ENCODE measurements at places on chromosomes 16 and 17.

GRCh38 chr16:55302635-55303034, 21.4 kb upstream of the IRX6 start:
- DNase-seq, result no peak

DNA sequence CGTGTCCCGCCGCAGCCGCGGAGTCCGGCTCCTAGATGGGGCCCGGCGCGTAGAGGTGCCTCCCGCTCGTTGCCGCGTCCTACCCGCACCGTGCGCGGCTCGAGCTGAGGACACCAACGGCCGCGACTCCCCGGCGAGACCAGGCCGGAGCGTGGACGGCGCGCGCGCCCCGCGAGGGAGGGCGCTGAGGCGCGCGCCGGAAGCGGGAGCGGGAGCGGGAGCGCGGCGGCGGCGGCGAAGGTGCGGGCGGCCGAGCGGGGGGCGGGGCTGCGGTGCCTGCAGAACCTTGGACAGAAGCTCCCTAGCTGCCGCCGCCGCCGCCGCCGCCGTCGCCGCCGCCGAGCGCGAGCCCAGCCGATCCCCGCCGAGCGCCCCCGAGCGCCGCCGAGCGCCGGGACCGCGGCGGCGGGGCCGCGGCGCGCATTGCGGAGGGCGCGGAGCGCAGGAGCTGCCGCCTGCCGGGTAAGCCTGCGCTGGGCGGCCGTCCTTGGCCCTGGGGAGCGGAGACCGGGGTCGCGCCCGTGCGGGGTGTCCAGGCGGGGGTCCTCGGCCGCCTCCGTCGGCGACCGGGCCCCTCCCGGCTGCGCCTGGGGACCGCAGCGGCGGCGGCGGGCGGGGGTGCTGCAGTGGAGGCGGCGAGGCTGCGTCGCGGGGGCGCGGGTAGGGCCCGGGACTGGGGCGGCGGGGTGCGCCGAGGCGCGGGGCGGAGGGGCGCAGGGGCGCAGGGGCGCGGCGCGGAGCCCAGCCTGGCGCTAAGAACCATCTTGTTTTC, at the start of gene CDK5R1:
CDK5R1 (plus strand) TSS at position 293 of the 772 bp plus-strand sequence. CDS start 628 bp downstream, outside the sequence.
- peak; percentile 89 for DNase-seq

DNA sequence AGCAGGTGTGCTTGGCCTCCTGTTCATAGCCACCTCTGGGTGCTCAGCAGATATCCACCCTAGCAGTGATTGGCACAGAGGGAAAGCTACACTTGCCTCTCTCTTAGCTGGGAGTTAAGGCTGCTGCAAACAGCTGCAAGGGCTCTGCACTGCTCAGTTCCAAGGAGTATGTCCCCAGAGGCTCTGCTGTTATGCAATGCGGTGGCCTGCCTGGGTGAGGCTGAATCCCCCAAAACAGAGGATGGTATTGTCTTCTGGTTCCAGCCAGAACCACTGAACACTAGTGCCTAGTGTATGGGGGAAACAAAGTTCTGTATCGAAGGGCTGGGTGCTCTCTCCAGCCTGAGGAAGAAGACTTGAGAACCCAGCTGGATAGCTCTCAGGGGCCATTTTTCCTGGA, 16.8 kb downstream of the TMEM94 start:
- DNase-seq, result no peak

GRCh38 chr17:48163809-48164208, 56.2 kb downstream of the SNX11 start:
- no peak for DNase-seq

DNA sequence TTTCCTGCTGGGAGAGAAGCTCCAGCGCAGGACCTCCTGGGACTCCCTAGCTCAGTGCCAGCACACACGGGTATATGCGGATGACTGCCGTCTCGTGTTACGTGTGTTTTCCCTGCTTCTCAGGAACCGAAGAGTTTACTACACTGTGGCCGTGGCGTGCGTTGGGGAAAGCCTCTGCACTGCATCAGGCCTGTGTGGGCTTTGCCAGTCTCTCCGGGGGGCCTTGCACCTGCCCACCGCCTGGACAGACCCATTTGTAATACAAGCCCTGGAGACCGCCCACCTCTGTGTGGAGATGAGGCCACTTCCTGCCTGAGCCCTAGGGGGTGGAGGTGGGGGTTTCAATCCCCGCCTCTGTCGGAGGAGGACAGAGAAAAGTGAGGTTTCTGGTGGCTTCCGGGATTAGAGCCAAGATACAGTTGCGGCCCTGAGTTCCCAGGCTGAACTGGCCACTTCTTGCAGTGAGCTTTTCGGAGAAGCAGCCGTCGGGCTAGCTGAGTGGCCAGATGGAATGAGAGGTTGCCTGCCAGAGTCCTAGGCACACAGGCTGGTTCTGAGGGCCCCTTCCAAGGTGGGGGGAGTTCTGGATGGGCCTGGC, 43.4 kb upstream of the GSE1 start:
- DNase-seq, result peak; percentile 68

DNA sequence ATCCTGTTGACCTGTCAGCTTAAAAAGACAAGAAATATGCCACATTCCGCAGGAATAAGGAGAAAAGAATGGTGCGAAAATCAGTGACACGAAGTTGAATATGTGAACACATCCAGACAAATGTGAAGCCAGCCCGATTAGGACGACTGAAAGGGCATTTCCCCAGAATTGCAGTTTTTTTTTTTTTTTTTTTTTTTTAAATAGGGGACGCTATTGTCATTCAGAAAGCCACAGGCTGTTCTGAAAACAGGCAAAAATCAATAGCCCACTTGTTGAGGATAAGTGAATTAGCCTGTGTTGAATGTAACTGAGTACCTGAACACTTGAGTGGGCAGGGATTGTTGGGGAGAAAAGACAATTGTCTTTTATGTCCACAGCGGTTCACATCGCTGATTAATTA, 507.1 kb downstream of the WWOX start:
- no peak for DNase-seq

DNA sequence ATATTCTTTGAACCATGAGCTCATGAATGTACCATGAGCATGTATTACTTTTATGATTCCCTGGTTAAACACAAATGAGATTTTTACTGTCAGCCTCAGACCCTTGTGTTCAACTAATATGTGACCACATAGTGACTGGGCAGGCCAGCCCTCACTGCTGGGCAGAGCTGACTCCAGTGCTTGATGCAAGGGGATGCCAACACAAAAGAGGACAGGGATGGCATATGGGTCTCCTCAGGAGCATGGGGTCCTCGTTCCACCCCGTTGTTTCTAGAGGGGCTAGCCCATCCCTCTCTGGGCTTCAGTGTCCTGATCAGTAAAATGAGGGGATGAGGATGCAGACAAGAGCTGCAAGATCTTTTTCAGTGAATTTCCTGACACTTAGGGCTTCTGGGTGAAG, 19.3 kb downstream of the CFAP20 start:
- DNase-seq, result peak; percentile 52

- no peak for DNase-seq
These were observed 137.0 kb upstream of the PLCG2 start for GRCh38 chr16:81642107-81642436.

- DNase-seq, result no peak
These were observed 35.6 kb upstream of the IRF8 start for GRCh38 chr16:85863384-85863774.

DNA sequence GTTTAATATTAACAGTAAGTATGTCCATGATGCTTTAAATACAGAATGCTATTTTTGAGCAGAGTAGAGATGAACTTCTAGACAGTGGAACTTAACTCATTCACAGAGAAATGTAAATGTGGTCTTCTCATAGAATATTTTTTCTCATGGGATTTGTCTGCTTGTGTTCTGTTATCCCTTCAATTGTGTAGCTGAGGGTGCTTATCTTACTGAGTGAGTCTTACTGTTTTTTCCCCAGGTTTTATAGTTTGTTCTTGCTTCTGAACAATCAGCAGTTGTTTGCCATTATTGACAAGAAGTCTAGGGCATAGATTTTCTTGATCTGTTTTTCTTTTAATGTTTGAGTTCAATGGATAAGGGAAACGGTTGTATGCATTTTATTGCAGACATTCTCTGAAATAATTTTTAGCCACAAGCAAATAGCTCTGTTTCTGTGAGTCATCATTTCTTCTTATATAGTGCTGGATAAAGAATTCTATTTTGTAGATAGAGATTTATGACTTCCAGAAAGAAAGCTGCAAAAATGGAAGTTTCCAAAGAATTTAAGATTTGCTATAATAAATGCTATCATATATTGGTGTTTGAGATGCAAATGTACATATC, 60.5 kb downstream of the NF1 start:
- no peak for DNase-seq

GRCh38 chr17:80676564-80676963, 131.9 kb downstream of the RPTOR start:
- no peak for DNase-seq

GRCh38 chr16:84124257-84125073, 7.7 kb upstream of the MBTPS1 start:
- DNase-seq, result no peak

GRCh38 chr16:81275795-81276194, 37.3 kb downstream of the BCO1 start:
- DNase-seq, result no peak

GRCh38 chr17:41360296-41360995, 9.2 kb downstream of the KRT33B start:
- no peak for DNase-seq

- no peak for DNase-seq
These were observed 116.6 kb downstream of the XYLT1 start for GRCh38 chr16:17354141-17354601.

DNA sequence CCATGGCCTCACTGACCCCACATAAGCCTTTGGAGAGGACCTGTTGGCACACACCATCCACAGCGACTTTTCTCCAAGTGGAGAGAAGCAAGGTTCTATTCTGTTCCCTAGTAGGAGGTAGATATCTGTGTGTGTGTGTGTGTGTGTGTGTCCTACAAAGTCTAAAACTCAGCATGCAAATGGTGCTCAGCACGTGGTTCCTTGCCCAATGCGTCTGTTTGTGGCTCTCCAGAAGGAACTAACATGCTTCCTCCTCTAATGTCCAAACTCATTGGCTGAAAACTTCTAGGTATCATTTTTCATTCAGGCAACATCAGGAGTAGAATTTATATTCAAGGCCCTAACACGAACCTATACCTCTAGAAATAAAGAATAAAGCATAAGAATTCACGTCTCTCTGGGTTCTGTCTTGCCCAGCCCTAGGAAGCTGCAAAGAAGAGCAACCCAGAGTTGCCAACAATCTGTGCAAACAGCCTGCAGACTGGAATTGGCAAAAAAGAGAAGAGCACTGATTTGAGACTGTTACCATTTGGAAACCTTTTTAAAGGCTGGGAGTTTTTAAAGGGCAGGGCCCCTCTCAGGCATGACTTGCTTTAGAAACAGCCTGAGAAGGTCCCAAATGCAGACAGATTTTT, 25.5 kb downstream of the MAP3K14 start:
- no peak for DNase-seq

DNA sequence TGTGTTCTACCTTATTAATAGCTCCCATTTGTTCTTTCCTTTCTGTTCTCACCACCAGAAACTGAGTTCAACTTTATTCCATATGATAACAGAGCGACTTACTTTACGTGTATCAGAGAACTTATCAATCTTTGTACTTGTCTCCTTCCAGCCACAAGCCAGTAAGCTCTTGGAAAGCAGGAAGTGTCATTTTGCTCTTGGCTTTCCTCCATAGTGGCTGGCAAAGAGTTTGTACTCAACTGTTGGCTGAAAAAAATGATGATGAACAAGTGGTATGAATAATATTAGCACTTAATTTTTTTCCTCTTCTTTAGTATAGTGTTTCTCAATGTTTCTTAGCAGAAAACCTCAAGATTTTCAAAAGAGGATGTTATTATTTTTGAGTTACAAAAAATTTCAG, 182.4 kb upstream of the TOM1L1 start:
- no peak for DNase-seq

- DNase-seq, result no peak
These were observed 13.4 kb downstream of the USP43 start for GRCh38 chr17:9658593-9659211.

- DNase-seq, result no peak
These were observed 264.0 kb upstream of the CCL2 start for GRCh38 chr17:33990943-33991706.

DNA sequence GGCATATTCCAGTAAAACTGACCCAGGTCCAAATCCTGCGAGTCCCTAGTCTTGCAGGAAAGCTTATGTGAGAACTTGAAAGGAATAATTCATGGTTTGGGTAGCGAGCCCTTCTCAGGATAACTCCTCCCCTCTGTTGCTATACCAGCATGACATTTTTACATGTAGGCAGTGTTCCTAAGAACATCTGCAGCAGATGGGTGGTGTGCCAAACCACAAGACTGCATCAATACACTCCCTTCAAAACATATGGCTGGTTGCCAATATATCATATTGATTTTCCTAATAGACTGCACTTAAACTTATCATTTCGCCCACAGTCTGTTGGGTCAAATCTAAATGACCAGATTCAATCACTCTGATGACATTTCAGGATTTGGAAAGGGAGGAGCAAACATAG, 19.9 kb downstream of the PSME3IP1 start:
- DNase-seq, result no peak

DNA sequence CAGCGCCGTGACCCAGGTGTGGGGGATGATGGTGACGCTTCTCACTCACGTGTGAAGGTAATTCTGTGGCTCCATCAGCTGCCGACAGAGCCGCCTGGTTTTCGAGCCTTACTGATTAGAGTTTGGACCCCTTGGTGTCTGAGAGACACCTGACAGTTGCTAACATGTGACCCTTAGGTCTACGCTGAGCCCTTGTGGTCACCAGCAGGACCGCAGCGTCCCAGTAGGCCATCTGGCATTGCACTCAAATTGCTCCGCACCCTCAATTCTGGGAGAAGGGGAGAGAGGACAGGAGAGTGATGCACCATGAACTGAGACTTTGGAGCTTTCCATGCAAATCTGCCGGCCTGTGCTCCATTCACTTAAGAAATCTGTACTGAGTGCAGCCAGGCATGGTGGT, 2.5 kb downstream of the FLYWCH1 start:
- no peak for DNase-seq

DNA sequence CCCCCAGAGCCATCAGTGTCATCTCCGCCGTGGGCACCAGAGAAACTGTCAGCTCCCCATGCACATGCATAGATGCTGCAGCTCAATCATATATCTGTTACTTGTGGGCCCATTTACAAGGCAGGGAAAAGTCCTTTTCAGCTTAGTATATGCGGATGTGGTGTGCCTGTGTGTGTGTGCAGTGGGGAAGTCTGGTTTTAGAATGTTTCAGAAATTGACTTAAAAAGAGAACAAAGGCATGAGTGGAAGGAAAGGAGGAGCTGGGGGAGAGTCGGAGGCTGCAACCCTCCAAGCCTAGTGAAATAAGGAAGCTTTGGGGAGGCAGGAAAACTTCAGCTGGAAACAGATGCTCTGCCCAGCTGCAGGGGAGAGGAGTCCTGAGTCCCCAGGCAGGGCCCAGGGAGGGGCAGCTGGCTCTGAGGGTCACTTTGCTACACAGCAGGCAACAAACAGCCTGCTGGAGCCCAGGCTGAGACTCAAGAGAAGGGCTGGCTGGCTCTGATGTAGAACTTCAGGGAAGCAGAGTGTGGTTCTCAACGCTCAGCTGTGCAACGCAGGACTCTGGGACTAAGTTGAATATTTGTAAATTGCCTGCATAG, 11.1 kb upstream of the CD300LD start:
- DNase-seq, result no peak

Data from activated effector memory CD4-positive, alpha-beta T cell treated with anti-CD3 and anti-CD28 coated beads, Interleukin-2, amount 50 U/mL, for 16 hours (primary cell).